ENCODE measurements at places on chromosomes 1 and 21.

GRCh38 chr1:34781844-34782391 lies 904 bp downstream of the GJB3 start:
- no peak for DNase-seq

- no peak for DNase-seq
Measured at GRCh38 chr1:179825798-179826460, 51.7 kb downstream of the TOR1AIP2 start.

DNA sequence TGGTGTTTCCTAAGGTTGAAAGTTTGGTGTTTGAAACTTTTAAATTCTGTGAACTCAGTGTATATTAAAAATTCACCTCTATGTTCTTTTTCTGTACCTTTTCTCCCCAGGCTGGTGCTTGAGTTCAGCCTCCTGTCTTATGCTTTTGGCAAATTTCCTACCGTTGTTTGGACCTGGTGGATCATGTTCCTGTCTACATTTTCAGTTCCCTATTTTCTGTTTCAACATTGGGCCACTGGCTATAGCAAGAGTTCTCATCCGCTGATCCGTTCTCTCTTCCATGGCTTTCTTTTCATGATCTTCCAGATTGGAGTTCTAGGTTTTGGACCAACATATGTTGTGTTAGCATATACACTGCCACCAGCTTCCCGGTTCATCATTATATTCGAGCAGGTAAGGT lies 24.9 kb upstream of the AXDND1 start:
- DNase-seq = no peak

DNA sequence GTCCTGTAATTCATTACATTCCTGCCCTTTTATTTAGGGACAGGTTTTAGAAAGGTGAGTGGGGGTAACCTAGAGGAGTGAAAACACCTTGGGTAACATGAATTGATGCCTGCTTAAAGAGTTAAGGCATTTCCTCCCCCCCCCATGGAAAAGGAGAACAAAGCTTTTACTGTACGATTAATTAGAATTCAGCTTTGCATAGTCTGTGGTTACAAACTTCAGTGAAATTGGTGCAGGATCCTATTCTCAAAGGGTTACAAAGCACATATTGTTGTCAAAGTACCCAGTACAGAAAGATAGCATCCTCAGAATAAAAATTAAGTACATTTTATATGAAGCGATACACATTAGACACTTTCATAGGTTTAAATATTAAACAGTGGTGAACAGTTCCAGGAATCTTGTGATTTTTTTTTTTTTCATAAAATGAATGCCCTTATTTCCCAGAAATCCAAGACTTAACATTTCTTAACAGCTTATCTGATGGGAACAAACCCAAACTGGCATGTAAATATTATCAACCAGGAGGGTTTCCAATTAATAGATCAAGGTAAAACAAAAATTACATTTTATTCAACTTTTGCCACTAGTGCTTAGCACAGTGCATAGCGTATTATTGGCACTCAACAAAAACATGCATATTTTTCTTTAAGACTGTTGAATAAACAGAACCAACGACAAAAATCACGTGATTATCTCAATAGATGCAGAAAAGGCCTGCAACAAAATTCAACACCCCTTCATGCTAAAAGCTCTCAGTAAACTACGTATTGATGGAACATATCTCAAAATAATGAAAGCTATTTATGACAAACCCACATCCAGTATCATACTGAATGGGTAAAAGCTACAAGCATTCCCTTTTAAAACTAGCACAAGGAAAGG lies 172.7 kb downstream of the PDE4B start:
- DNase-seq = no peak

GRCh38 chr1:223713546-223714420 lies 1.4 kb downstream of the CAPN2 start:
- DNase-seq = peak; percentile 31

DNA sequence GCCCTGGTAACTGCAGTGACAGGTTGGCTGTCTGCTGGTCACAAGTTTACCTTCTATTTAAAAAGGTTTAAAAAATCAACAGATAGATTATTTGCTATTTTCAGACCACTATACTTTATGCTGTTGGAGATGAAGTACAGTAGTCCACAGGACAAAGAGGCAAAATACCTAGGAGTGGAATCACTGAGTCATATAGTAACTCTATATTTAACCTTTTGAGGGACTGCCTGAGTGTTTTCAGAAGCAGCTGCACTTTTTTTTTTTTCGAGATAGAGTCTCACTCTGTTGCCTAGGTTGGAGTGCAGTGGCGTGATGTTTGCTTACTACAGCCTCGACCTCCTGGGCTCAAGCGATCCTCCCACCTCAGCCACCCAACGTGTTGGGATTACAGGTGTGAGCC lies 11.7 kb downstream of the CNIH4 start:
- no peak for DNase-seq

DNA sequence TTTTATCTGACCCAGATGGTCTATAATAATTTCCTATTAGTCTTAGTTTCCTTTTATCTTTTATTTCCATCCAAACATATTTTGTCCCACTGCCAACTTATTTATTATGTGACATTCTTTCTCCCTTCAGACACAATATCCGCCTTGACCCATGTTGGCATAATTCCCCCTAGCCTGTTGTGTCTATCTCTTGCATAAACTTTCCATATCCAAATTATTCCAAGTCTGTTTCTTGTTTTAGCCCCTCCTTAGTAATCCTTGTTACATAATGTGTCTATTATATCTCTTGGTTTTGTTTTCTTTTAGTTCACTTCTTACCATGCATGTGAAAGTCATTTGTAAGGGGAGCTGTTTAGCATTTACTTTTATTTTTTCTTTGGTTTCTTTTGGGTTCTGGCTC lies 81.6 kb upstream of the CACHD1 start:
- DNase-seq = no peak

DNA sequence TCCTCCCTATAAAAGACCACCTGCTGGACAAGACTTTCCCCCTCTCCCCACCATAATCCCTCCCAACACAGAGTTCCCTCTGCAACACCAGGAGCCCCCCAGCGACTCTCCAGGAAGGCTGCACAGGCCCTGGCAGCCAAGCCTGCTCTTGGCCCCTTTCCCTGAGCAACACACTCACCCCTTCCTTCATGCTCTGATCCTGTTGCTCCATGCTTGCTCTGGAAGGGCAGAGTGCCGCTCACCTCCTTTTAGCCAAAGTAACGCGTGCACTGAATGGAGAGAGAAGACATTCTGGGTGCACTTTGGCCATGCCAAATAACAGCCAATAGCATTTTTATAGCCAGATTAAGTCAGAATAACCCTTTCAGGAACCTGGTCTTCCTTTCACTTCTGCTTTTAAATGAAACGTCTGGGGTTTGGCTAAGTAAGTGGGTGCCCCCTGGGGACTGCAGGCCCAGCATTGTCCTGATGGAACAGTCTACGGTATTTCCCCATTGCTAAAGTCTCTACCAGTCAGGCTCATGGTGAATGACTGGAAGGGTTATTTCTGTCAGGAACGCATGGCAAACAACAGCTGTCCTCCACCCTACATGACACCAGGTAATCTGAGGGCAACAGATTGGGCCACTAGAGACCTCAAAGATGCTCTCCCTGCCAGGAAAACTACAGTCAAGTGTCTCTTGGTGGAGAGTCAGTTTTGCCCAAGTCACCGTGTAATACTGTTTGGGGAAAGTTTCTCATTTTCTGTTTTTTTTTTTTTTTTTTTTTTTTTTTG lies at the start of gene SLC2A5:
SLC2A5 (minus strand) TSS at position 310 of the 775 bp plus-strand sequence; CDS start at position 211, 99 bp downstream.
- DNase-seq = no peak

DNA sequence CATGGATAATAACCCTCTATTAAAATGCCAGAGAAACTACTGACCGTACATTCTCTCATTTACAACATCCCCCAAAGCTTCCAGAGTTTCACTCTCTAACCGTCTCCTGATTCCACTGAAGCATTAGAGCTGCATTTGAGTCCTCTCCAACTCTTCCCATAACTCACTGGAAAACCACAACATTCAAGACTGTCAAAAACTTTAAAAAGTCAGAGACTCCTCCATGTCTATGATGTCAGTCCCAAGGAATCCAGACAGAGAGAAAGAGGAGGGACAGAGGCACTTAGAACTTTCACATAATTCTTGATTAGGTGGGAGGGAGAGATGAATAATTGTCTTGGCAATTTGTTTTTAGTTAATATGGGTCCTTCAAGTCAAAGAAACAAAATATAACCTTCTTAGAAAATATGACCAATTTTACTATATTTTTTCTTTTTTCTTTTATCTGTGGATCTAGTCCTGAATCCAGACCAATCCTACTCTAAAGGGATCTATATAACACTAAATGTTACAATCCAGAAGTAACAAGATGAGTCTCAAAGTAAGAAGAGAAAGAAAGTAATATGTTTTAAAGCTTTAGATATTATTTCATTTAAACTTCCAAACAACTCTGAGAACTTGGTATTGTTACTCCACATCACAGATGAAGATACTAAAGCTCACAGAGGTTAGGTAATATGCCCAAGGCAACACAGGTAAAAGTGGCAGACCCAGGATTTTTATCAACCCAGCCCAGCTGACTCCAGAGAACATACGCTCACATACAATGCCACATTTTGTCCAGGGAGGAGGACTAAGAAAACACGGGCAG lies 23.8 kb downstream of the OTUD7B start:
- no peak for DNase-seq

DNA sequence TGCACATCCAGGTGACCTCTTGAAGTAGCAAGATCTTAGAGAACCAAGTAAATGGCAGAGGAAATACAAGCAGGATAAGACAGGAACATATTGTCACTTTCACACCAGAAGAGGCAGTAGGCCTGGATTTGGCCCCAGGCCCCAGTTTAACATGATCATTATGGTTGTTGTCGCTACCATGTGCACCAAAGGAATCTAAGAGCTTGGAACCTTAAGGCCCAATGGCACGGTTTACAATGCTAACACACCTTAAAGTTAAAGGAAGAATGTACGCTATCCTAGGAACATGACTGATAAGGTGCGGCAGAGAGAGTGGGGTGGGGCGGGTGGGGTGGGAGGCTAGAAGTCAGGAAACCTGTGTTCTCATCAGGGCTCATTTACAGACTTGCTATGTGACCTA lies 147.5 kb downstream of the ROR1 start:
- DNase-seq = no peak

GRCh38 chr1:15275921-15276683 lies 29.1 kb downstream of the FHAD1 start:
- DNase-seq = no peak

- no peak for DNase-seq
Measured at GRCh38 chr21:46217511-46218196, 10.9 kb downstream of the LSS start.

DNA sequence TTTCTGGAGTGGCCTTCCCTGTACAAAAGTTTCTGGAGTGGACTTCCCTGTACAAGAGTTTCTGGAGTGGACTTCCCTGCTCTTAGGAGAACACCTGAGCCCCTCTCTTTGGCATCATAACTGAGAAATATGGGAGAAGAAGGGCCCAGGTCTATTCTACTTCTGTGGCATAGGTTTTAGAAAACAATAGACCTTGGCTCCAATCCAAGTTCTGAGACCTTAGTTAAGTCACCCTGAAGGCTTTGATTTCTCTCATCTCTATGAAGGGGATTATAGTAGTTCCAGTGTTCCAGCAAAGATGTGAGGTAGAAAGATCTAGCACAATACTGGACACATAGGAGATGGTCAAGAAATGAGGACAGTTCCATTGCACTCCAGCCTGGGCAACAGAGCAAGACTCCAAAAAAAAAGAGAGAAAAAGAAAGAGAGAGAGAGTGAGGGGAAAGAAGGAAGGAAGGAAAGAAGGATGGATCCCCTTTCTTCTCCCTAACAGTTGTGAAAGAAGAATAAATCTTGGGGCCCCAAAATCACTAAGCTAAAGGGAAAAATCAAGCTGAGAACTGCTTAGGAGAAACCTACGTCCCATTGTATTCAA lies 13.3 kb upstream of the EIF4G3 start:
- DNase-seq = no peak

- DNase-seq = no peak
Measured at GRCh38 chr21:15149600-15150224, 84.9 kb upstream of the NRIP1 start.

DNA sequence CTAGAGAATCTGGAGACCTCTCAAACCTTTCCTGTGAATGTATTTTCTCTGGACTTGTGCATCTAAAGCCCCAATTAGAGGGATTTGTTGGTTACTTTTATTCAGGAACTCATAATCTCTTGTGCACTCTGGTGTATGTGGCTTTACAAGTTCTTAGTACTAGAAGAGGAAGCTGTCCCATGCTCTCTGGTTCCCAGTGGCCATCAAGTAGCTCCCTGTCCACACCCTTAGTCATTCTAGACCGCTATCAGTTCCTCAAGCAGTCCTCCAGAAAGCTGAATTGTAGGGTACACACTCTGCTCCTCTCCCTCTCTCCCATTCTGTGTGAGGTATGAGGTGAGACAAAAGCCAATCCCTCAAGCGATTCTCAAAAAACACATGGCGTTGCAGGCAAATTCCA lies 470.3 kb downstream of the PTPRC start:
- DNase-seq = no peak

DNA sequence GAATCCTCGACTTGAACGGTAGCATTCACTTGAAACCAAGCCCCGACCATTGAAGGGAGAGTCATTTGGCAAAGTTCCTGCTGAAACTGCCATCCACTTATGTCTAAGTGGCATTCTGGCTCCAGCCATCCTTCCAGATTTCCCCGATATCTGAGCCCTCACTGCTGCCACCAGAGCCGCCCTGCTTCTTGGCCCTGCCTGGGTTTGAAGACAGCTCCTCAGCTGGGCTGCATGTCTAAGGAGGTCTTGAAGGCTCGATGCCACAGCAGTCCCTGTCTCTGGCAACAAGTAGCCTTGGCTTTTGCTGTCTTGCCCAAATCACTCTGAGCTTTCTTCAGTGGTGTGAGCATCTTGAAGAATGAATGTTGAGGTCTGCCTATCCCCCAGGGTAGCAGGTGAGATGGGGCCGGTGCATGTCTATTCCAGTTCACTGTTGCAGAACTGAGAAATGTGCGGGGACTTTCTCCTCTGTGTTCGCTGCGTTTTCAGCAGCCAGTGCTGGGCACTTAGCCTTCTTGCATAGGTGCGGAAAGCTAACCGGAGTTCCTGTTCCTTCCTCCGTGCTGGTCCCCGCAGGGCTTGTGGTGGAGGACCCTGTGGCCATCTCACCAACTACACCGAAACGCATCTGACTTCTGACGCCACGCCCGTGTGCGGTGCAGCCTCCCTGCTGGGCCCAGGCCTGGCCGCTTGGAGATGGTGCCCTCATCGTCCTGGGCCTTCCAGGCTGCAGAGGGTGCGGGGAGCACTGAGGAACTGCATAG lies 29.2 kb downstream of the MAN1C1 start:
- no peak for DNase-seq

DNA sequence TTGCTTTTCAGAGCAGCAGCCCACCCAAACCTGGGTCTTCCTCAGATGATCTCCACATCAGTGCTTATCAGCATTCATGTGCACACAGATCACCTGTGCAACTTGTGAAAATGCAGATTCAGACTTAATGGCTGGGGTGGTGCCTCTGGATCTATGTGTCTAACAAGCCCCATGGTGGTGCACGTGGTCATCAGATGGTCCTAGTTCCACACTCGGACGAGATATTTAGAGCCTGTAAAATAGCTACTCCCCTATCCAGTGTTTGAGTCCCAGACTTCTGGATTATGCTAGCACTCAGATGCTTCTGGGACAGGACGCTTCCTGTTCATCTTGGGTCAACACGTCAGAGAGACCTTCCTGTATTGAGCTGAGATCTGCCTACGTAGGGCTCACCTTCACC lies 114.2 kb downstream of the LIPI start:
- no peak for DNase-seq

- DNase-seq = no peak
Measured at GRCh38 chr1:119703666-119704450, 7.9 kb upstream of the PHGDH start.

All from activated CD4-positive, alpha-beta T cell treated with anti-CD3 and anti-CD28 coated beads, Interleukin-2, amount 50 U/mL, for 48 hours (primary cell).